ENCODE measurements at places on chromosomes 4 and X.
A peak's percentile ranks its signal among the peaks of the same experiment; 100 is the strongest.

GRCh38 chr4:98627531-98628257 is 30.7 kb downstream of the TSPAN5 start:
- no peak for DNase-seq

- no peak for DNase-seq
These were observed 10.6 kb downstream of the SYTL4 start for GRCh38 chrX:100721328-100721727.

- DNase-seq = no peak
These were observed 776 bp downstream of the PABPC4L start for GRCh38 chr4:134200811-134201215.

- no peak for DNase-seq
These were observed 531.8 kb downstream of the GLUD2 start for GRCh38 chrX:121579016-121579760.

GRCh38 chr4:101156619-101157310 is 190.6 kb downstream of the PPP3CA start:
- DNase-seq = no peak

DNA sequence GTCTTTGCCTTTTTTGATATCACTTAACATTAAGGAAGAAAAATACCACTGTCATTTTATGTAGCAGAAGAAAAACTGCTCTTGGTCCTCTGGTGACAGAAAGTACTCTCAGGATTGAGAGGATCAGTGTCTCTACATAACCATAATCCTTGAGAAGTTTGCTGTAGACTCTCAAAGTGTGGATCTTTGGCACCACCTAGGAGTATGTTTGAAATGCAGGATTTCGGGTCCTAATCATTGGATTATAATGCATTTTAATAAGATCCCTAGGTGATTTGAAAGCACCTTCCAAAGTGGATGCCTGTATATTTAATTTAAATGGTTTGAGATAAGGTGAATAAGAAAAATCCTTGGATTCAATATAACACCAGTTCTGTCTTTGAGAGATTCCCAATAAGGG is 23.2 kb downstream of the MOB1B start:
- no peak for DNase-seq

GRCh38 chrX:146433771-146434170 is 375.8 kb upstream of the CXorf51B start:
- DNase-seq = no peak

GRCh38 chr4:38785901-38786402 is 3.2 kb upstream of the TLR10 start:
- no peak for DNase-seq

- DNase-seq = no peak
These were observed 39.4 kb upstream of the DDX60 start for GRCh38 chr4:168357941-168358340.

DNA sequence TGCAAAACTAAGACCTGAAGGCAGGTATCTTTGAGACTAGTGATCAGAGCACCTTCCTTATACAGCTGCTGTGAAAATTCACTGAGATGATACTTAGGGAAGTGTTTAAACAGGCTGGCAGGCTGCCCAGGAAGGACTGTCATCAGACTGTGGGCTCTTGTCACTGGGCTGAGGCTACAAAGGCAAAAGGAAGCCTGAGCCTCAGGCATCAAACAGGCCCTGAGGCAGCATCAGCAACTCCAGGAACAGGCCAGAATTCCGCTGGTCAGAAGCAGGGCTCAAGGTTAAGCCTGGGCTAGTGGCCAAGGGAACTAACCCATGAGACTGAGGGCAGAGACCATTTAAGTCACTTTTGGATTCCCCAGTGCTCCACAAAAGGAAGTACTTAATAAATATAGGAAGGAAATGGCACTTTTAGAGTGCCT is 12.8 kb downstream of the PJA1 start:
- DNase-seq = no peak

DNA sequence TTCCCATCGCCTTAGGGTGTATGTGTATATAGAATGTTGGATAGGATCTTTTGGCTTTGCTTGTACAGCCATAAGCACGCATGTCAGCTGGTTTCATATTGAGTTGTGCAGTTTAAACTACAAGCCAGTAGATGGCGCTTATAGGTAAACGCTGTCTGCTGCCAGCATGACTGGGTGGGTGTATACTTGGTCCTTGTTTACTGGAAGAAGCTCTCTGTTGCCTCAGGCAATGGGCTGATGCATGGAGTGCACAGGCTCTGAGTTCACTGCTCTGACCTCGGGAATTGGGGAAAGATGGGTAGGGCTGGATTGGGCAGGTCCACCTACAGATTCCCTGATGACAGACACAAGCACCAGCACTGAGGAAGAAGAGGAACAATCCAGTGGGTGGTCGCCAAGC is 831.5 kb downstream of the STIM2 start:
- DNase-seq = no peak

DNA sequence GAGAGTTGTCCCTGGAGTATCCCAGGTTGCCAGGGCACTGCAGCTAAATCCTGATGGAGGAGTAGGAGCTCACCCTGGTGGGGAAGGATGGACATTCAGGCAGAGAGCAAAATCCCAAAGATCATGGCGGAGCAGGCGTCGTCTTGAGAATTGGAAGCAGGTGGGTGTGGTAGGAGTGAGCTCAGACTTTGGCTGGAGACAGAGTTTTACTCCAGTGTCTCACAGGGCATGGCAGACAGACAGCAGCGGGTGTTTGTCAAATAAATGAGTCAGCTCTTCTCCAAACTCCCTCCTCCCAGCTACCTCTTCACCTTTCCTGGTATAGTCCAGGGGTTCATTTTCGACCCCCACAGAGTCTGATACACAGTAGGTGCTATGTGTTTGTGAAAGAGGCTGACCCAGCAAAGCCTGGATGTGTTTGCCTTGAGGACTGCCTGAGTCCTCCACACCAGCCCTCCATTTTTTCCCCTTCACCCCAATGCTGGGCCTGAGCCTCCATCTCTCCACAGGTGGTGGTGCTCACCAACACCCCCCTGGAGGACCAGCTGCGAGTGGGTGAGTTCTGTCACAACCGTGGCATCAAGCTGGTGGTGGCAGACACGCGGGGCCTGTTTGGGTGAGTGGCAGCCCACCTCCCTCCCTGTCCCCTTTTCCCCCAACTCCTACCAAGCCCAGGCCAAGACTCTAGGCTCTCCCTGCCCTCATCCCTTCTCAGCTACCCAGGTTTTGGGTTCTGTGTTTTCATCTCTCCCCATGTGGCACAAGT is 6.9 kb downstream of the UBA1 start:
- no peak for DNase-seq

GRCh38 chr4:3287972-3288570 is 4.8 kb upstream of the RGS12 start:
- no peak for DNase-seq

DNA sequence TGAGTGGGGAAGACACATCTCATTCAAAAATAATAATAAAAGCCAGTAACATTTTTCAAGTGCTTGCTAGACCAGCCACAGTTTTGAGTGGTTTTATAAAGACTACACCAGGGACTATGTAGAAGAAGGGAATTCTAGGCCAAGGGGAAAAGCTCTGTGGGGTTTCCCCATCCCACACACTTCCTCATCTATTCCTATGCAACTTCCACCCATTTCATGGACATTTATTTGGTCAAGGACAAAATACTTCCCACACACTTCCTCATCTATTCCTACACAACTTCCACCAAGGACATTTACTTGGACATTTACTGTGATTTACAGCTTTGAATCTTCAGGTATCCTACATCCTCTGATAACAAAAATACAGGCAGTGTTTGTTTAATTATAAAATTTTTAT is 86.5 kb upstream of the KLF3 start:
- DNase-seq = no peak

- DNase-seq = no peak
These were observed 658.7 kb downstream of the PCDH18 start for GRCh38 chr4:136873555-136873954.

DNA sequence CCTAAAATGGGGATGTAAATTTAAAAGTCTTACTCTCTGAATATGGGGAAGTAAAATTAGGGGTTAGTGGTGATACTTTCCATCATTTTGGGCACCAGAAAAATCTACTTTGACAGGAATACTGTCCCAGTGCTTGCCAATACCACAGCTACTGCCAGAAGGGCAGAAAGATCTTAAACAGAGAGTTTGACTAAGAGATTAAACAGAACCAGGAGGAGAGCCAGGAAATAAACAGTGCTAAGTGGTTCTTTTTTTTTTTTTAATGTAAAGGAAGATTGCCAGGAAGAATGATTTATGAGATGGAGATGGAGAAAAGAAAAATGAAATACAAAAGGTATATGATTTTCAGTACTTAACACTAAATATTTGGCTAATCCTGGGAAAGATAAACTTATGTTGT is 126.8 kb downstream of the RTL3 start:
- no peak for DNase-seq

DNA sequence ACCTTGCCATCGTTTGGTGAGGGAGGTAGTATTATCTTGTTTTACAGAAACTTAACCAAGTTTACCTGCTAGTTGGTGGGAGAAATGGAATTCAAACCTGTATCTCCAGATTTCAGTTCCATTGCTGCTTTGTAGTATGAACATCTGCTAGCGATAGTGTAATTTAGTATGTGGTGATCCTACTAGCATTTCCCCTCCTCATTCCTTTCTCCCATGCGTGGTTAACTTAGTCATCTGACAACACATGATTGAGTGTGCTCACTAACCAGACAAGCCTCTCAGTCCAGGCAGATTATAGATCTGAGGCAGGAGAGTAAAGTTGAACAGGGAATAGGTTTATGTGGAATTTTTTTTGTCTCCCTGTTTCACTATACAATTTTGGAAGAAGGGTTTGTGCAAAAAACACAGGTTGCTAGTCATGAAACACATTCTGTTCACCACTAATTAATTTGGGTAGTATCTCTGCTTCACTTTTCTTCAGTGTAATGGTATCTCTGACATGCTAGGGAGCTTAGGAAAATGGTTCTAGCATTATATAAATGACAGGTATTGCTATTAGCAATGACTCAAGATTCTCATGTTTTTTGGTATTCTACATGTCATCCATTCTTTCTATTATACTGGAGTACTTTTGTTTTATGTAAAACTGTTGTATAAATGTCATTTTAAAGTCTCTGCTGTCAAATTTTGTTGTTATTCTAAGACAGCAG is 21.7 kb downstream of the RBPJ start:
- DNase-seq = no peak

DNA sequence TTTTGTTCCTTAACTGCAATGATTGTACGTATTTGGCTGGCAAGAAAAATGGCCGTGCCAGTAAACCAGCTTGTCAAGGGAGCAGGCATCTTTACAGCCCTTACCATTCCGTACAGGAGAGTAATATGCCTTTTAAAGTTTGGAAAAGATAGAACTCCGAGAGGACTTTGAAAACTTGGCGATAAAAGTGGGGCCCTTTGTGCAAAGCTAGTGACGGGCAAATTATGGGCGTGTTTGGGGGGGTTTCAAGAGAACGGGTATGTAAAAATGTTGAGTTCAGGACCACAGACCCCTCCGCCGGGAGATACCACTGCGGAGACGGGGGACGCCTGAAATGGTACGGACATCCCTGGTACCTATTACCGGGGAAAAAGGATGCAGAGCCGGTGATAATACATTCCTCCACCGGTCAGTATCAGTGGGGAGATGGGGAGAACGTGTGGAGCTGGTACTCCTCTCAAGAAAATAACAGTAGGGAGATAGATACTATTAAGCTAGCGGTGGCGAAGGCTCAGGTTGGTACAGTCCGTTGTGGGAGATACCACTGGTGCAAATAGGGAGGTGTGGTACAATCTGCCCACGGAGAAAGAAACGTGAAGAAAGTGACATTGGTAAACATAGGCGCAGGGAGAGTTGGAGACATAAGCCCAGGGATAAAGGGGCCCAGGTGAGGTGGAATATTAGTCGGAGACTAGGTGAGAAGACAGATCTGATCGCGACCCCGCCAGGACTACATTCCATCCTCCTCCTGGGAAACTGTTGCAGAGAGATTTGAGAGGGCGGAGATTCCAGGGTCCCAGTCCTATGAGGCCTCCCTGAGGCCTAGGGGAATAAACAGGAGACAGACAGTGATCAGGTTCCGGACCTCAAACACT is 14.5 kb downstream of the SPACA5 start:
- peak; percentile 48 for DNase-seq

- DNase-seq = no peak
These were observed 162.3 kb downstream of the CPEB2 start for GRCh38 chr4:15164571-15164970.

GRCh38 chr4:119781044-119781443 is 152.4 kb upstream of the PDE5A start:
- DNase-seq = no peak

GRCh38 chr4:20338841-20339240 is 87.1 kb downstream of the SLIT2 start:
- DNase-seq = no peak

- peak; percentile 73 for DNase-seq
These were observed 40.0 kb upstream of the IRF2 start for GRCh38 chr4:184514121-184514988.

- no peak for DNase-seq
These were observed 55.6 kb downstream of the ADGRA3 start for GRCh38 chr4:22460266-22460665.

DNA sequence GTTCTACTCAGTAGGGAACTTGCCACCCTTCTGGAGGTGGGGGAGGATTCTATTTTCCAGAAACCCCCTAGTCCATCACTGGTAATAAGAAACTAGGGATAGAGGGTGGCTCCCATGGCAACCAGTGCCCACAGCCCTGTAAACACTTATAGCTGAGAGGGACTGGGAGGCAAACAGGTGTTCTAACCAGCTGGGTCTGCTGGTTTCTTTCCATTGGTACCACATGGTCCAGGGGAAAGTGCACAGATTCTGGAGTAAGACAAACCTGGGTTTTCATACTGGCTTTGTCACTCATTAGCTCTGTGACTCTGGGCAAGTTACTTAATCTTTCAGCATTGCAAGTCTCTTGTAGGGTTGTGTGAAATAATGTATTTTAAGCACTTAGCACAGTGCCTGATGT is 26.9 kb downstream of the IGSF1 start:
- DNase-seq = no peak

- no peak for DNase-seq
These were observed 110.6 kb upstream of the ITM2A start for GRCh38 chrX:79477691-79478090.

DNA sequence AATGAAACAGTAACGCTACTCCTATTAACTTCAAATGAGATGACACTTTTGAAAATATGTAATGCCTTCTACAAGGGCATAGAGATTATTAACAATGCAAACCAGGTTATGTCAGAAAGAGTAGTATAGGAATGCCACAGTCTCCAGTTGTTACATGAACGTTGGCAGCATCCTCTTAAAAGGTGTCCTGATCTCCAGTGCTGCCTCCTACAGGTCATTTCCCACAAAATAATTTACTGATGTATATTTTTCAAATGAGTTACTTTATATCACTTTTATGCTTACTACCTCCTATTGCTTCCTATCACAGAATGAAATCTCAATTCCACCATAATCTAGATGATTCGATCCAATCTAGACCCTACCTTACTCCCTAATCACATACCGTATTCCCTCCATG is 195.2 kb upstream of the EPHA5 start:
- DNase-seq = no peak

Data from stimulated activated CD4-positive, alpha-beta T cell treated with anti-CD3 and anti-CD28 coated beads, Interleukin-12 subunit alpha, Interleukin-12 subunit beta, amount 100 ng/mL, for 24 hours (primary cell).